ENCODE measurements at places on chromosomes 16 and 17.

DNA sequence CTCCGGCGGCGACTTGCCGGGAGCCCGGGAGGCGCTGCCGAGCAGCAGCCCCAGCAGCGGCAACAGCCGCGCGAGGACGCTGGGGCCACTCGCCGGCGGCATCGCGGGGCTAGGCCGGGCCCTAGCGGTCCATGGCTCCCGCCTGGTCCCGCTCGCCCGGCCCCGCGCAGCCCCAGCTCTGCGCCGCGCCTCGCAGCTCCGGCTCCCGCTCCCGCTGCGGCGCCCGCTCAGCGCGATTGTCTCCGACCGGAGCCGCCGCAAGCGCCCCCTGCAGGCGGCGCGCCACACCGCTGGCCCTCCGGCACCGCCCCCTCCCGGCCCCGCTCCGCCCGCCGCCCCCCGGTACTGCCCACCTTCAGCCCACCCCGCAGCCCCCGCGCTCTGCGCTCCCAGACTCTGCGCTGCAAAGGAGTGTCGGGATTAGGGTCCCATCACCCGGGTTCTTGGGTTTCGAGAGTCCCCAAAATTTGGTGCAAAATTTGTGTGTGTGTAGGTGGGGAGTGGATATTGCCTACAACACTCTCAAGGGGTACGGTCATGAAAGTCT, at the start of gene FAM171A2:
Gene FAM171A2 (minus strand): TSS at position 241 of the 547 bp plus-strand sequence. CDS start 139 bp downstream, at position 102.
- H3K27ac ChIP-seq = no peak within 1 kb of the TSS
- peaks cover 67% of the 10 kb centered on the region for H3K27me3 ChIP-seq
- no peaks in the 10 kb centered on the region for H3K36me3 ChIP-seq
- H3K4me3 ChIP-seq = peak within 1 kb of the TSS; percentile 49

DNA sequence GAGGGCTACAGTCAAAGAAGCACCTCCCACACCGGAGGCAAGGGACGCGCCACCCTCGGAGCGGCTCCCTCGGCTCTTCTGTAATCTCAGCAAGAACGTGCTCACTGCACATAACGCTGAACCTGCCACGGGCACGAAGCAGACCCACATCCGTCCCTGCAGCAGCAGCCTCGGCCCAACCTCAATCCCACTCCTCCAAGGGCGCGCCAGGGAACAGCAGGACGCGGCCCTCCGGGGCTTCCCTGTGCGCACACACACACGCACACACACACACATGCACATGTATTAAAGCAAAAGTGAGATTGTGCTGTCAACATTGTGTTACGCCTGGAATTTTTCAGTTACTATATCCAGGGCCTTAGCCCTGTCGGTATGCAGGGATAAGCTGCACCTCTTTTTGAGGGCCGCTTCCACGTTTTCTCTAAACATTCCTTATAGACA, 54.0 kb downstream of the TBC1D16 start:
- H3K4me3 ChIP-seq = no peak overlapping the region
- DNase-seq = no peak
- H3K27me3 ChIP-seq = no peaks in the 10 kb centered on the region
- H3K36me3 ChIP-seq = peaks cover 6% of the 10 kb centered on the region
- no peaks in the 10 kb centered on the region for H3K4me1 ChIP-seq
- no peak overlapping the region for H3K27ac ChIP-seq

- H3K27me3 ChIP-seq = no peaks in the 10 kb centered on the region
- no peaks in the 10 kb centered on the region for H3K36me3 ChIP-seq
- H3K4me1 ChIP-seq = peaks cover 14% of the 10 kb centered on the region
These were observed 167.7 kb downstream of the XYLT1 start for GRCh38 chr16:17303101-17303500.

GRCh38 chr17:52138350-52138749, 20.2 kb downstream of the CA10 start:
- no peaks in the 10 kb centered on the region for H3K36me3 ChIP-seq
- no peak overlapping the region for H3K27ac ChIP-seq
- H3K4me3 ChIP-seq = no peak overlapping the region

DNA sequence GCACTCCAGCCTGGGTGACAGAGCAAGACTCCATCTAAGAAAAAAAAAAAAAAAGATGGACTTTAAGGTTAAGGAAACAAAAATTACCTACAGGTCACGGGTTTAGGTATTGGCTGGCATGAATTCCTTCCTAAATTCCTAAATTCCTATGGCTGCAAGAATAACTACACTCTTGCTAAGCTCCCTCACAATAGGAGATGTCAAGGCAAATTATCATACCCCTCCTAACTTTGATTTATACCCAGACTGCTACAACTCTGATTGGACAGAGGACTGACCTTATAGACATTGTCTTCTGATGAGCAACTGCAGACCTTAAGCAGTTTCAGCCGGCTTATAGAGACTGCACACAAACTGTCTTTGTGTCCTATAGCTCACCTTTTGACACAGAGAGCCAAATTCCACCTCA, 25.1 kb upstream of the TMC7 start:
- no peaks in the 10 kb centered on the region for H3K36me3 ChIP-seq
- no peaks in the 10 kb centered on the region for H3K27me3 ChIP-seq
- H3K27ac ChIP-seq = no peak overlapping the region
- H3K4me1 ChIP-seq = no peaks in the 10 kb centered on the region
- H3K4me3 ChIP-seq = no peak overlapping the region

- H3K36me3 ChIP-seq = no peaks in the 10 kb centered on the region
- H3K27ac ChIP-seq = no peak overlapping the region
- H3K4me3 ChIP-seq = no peak overlapping the region
- DNase-seq = no peak
- peaks cover 2% of the 10 kb centered on the region for H3K4me1 ChIP-seq
These were observed 12.9 kb downstream of the ERN2 start for GRCh38 chr16:23700093-23700492.

DNA sequence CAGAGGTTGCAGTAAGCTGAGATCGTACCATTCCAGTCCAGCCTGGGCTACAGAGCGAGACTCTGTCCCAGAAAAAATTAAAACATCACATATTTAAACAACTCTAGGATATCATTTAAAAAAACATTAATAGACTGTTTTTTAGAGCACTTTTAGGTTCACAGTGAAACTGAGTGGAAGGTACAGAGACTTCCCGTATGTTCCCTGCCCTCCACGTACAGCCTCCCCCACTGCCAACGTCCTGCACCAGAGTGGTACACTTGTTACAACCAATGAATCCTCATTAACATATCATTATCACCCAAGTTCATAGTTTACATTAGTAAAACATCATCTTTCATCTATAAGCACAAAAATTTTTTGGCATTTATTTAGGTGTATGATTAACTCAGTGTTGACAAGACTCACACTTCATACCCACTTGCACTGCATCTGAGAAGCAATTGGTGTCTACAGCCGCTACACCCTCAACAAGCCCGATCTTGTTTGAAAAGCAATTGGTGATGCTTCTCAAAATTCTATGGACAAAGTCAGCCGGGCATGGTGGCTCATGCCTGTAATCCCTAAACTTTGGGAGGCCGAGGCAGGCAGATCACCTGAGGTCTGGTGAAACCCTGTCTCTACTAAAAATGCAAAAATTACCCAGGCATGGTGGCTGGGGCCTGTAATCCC, 39.9 kb upstream of the STH start:
- no peak overlapping the region for H3K27ac ChIP-seq
- peaks cover 7% of the 10 kb centered on the region for H3K27me3 ChIP-seq
- H3K4me1 ChIP-seq = no peaks in the 10 kb centered on the region

DNA sequence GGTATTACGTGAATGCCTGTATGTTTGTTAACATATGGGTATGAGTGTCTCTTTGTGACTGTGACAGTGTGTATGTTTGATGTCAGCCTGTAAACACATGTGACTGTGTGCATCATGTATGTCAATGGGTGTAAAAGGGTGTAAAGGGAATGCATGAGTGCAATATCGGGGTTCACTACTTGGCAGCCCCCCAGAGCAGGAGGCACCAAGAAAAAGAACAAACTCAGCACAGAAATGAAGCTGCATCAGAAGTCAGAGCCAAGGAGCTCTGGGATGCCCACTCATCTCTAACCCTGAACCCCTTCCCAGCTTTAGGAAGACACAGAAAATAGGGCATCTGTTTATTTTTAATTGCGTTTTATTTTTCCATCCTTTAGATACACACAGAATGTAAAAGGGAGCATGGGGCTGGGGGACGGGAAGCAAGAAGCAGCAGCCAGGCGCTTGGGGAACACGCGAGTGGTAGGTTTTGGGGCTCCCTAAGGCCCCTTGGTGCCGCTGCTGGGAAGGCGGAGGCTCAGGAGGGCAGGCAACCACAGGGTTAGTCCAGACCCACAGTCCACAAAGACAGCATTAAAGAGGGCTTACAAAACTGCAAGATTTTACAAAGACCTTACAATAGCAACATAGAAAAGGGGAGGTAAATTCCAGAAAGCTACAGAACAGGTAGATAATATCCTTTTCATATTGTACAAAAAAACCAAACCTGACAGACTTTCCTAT, 2.3 kb upstream of the HOXB6 start:
- no peak overlapping the region for H3K27ac ChIP-seq
- H3K36me3 ChIP-seq = no peaks in the 10 kb centered on the region
- no peaks in the 10 kb centered on the region for H3K4me1 ChIP-seq

GRCh38 chr16:67236563-67237395, 9.8 kb downstream of the TMEM208 start:
- DNase-seq = no peak
- no peak overlapping the region for H3K27ac ChIP-seq
- H3K27me3 ChIP-seq = no peaks in the 10 kb centered on the region
- peaks cover 68% of the 10 kb centered on the region for H3K36me3 ChIP-seq
